ENCODE measurements at places on chromosomes 6 and 20.

DNA sequence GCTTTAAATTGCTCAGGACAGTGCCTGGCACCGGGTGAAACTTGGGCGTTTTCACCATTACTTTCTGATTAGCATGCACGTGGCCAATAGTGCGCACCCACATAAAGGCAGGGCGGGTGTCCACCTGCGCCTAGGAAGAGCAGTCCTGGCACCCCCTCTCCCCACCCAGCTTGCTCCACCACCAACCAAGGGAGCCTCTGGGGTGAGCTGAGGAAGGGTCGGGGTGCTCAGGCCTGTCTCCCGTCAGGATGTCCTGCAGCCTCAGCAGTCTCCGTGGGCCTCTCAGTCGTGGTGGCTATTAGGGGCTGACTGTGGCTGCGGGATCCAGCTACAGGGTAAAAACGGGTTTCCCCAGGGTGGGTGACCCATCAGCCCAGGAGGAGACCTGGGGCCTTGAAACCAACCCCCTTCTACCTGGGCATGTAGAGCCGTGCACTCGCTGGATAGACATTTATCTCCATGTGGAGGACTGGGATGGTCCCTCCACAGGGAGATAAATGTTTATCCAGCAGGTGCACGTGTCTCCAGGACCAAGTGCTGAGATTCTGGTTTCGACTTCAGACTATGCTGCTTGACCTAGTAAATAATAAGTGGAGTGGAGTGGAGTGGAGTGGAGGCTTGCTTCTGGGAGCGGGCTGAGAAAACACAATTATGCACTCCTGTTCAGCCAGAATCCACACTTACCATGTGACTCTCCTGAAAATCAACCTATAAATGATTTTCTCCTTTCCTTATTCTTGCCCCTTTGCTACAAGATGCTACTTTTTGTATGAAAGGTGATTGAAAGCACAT, 91.1 kb downstream of the ZDHHC14 start:
- no peak for DNase-seq

DNA sequence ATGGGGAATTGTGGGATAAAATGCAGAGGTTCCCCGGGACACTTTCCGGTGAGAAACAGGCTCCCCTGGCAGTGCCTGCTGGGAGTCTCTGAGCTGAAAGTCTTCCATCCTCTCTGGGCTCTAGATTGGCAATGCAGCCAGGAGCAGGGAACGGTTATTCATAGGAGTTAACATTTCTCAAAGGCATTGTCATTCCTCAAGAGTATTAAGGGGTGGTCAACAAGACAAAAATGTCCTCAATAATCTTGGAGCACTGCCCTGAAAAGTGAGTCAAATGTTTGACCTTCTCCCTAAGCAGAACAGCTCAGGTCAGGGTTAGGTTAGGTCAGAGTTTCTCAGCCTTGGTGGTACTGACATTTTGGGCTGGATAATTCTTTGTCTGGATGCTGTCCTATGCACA, 13.2 kb downstream of the BPIFB1 start:
- DNase-seq, result no peak

DNA sequence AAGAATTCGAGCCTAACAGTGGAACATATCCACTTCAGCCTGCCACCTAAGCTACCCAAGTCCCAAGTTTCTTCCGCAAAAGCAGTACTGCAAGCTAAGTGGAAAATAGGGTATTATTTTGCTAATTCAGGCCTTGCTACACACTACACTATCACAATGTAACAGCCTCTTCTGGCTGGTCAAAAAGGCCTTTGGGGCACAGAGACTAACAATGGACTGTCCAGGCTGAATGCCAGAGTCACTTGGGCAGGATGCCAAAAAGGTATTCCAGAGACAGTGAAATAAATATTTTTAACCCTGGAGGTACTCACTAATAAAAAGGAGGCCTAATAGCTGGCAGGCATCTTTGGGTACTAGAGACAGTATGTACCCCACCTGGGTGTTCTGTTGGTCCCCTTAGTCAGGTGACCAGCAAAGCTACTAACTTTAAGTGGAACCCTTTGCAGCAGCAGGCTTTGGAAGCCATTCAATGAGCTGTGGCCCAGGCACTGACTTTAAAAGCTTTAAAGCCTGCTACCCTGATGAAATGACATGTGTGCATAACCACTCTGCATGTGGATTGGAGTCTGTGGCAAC, 692.1 kb downstream of the HTR1B start:
- peak; percentile 27 for DNase-seq

GRCh38 chr6:3381233-3381921, 75.5 kb downstream of the SLC22A23 start:
- DNase-seq, result peak; percentile 88

- no peak for DNase-seq
These were observed 174.3 kb downstream of the TTLL2 start for GRCh38 chr6:167499161-167499660.

- no peak for DNase-seq
These were observed 18.7 kb upstream of the TOP1 start for GRCh38 chr20:41009946-41010345.

DNA sequence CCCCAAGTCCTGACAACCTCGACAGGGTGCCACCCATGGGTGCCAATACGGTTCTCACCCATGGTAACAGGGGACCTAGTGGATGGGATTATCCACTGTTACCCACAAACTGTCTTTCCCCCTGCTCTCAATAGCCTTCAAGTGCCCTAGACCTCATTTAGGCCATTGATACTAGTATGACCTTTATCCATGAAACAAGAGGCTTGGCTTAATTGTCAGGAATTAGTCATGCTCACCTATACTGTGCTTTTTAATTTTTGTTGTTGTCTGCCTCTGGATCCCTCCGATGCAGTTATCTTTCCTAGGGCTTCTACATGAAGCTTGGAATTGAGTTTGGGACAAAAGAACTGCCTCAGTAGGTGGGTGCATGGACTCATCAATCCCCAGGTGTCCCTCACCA, 11.8 kb upstream of the IL22RA2 start:
- DNase-seq, result no peak

GRCh38 chr6:108561742-108562502, 1.2 kb downstream of the FOXO3 start:
- no peak for DNase-seq

DNA sequence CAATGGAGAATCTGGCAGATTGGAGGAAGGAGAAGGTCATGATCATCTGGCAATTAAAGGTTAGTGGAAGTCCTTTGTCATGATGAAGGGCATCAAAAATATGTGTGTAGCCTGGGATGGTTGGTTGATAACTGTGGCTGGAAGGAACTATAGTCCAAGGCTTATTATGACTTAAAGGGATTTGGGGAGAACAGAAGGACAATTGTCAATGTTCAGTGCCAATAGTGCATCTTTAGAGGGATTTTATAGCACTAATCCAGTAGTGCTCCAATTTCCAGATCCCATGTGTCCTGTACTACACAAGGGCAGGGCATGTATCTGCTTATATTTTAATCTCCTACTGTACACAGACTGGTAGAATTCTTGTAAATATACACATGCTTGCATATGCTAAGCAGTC, 5.0 kb upstream of the ZBTB24 start:
- peak; percentile 42 for DNase-seq

DNA sequence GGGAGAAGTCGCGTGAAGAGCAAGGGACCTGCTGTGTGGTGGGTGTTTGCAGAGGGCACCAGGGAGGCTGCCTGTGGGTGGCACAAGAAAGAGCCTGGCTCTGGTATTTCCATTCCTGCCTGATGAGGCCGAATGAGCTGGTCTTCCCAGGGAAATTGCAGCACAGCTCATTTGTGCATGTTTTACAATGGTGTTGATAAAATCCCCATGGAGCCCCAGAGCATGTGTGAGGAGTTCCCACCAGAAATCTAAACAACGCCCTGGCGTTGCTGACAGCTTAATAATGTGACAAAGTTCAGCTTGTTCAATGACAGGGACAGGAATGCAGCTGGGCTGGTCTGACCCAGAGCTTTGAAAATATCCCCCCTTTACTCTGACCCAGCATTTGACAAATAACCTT, 135.5 kb downstream of the CLIC5 start:
- peak; percentile 68 for DNase-seq

DNA sequence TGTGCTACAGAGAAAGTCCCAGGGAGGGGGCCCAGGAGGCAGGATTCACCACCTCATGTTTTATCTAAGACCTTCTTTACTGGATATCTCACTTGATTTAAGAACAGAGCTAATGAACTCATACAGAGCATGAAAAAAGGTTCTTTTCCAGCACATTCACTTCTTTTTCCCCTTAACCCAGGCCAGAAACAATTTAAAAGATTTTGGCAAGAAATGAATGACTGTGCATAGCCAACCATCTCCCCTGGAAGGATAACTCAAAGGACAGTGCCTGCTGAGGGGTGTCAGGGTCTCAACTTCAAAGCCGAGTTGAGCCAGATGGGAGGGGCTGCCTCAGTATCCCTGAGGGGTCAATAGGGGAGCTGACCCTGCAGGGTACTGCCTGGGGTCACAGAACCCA, 253.4 kb downstream of the SOD2 start:
- DNase-seq, result peak; percentile 82

DNA sequence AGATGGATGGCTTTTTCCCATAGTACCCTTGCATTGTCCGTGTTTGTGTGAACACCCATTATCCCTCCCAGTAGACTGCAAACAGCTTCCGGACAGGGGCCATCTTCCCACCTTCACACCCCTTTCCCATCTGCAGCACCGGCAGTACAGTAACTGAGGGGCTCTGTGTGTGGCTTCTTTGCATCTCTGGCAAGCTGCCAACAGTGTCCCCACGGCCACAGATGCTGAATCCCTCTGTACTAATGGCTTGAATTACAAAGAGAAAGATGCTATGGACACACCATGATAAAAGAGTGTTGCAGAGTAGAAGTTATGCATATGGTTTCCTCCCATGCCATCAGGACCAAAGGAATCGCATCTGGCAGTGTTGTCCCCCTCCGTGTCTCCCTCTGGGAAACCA, 101.1 kb upstream of the CDYL start:
- no peak for DNase-seq

GRCh38 chr6:145688493-145688905, 46.8 kb downstream of the EPM2A start:
- DNase-seq, result no peak

Measured in muscle of leg (tissue), 16 donors.